ENCODE measurements at places on chromosomes 2 and 18.

- DNase-seq, result no peak
These were observed 1467.9 kb upstream of the ZEB2 start for GRCh38 chr2:145987793-145988192.

GRCh38 chr18:67135981-67136380 lies 380.5 kb downstream of the DSEL start:
- no peak for DNase-seq

DNA sequence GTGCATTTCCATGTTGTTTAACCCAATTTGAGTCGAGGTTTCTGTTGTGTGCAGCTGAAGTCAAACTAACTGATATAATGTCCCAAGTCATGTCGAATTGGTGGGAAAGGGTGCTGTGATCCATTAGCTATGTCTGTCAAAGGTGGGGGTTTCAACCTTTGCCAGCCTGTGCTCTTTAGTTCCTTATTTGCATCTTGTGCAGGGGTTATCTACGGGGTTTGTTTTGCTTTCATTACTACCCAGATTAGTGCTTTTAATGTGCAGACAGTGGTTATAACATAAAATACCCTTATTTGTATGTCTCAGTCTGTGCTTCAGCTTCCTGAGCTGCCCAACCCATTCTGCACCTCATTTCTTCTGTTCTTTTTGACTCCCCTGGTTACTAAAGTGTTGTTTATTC lies 271.9 kb upstream of the CXCR4 start:
- DNase-seq, result no peak

GRCh38 chr2:105683011-105683492 lies 61.7 kb upstream of the NCK2 start:
- DNase-seq, result no peak

- DNase-seq, result peak; percentile 57
These were observed 748.9 kb upstream of the NXPH2 start for GRCh38 chr2:139529080-139529479.

DNA sequence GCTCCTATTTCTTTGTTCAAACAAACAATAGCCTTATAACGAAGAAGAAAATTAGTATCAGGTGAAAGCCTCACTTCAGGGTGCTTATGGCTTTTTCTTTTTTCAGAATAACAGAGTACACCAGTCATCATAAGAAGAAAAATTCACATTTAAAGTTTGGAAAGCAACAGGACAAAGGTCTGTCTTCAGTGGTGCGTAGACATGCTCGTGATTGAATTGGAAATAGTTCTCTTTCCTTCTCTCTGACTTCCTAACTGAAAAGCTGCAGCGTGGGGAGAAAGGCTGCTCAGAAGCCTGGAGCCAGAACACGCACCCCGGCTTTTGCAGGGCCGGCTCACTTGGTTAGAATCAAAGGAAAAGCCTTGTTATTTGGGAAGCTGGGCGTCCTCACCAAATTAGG lies 127.6 kb upstream of the ZNF516 start:
- DNase-seq, result no peak

GRCh38 chr18:43004421-43004820 lies 111.1 kb downstream of the RIT2 start:
- peak; percentile 8 for DNase-seq

GRCh38 chr2:17533546-17533945 lies 7.0 kb upstream of the VSNL1 start:
- DNase-seq, result no peak
